ENCODE measurements at places on chromosomes 4 and X.

- DNase-seq: no peak
These were observed 80.8 kb upstream of the ARX start for GRCh38 chrX:25096522-25097045.

GRCh38 chrX:136814847-136815750 is 34.4 kb upstream of the ARHGEF6 start:
- DNase-seq: no peak

- peak; percentile 62 for DNase-seq
These were observed at the start of gene TSPAN5 for GRCh38 chr4:98658287-98659105. TSPAN5 (minus strand) TSS chr4:98658611.

GRCh38 chrX:122739770-122740169 is 444.3 kb upstream of the GRIA3 start:
- no peak for DNase-seq

DNA sequence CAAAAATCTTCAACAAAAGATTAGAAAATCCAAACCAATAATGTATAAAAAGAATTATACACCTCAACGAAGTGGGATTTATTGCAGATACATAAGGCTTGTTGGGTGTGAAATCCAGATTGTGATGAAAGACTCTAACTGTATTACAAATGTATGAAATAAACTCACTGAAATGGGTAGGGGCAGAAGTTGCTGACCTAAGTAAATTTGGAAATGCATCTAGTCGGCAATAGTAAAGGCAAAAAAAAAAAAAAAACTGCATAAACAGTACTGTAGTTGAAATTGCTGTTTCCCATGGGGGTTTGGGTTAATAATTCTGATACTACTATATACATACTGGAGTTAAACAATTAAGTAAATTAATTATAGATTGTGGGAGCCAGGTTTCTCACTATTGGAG is 130.7 kb upstream of the MAGEB18 start:
- DNase-seq: no peak

DNA sequence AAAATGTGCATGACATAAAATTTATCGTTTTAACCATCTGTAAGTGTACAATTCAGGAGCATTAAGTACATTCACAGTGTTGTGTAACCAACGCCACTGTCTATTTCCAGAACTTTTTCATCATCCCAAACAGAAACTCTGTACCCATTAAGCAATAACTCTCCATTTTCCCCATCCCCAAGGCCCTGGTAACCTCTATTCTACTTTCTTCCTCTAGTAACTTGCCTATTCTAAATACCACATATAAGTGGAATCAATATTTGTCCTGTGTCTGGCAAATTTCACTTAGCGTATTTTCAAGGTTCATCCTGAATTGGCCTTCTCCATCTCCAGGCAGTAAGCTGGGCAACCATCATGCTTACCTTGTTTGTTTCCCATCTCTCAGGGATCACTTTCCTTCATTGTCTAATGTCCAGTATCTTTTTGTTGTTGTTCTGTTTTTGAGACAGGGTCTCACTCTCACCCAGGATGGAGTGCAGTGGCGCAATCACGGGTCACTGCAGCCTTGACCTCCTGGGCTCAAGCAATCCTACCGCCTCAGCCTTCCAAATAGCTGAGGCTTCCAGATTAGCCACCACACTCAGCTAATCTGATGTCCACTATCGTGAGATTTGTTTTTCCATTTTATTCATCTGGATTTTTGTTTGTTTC is 17.7 kb upstream of the GRIPAP1 start:
- DNase-seq: no peak

DNA sequence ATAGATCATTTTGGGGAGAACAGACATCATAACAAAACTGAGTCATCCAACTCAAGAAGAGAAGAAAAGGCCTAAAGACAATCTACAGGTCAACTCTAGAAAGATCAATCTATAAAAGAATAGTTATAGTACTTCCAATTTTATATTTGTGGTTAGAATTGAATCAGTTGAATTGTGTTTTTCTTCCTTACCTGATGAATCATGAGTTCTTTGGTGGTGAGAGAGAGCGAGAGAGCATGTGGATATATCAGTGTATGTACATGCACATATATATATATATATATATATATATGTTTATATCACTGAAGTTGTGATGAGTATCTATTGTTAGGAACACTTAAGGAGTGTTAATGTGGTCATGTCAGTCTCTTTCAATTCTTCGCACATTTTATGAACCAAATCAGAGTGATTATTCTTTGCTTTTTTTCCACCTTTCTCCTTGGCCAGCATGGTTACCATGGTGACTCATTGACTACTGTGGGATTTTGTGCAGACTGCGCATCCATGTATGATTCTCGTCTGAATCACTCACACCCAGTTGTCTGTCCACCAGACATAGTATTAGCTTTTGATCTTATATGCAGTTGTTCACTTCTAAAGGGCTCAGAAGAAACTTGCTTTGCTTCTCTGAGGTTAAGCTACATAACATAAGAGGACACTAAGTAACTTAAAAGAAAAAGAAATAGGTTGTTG is 90.4 kb upstream of the RAB40AL start:
- DNase-seq: no peak

- no peak for DNase-seq
These were observed 26.8 kb downstream of the MGST2 start for GRCh38 chr4:139692309-139693012.

- no peak for DNase-seq
These were observed 919 bp upstream of the SEC24B start for GRCh38 chr4:109432696-109433095.
